ENCODE measurements at places on chromosomes 4 and X.

- peak; percentile 75 for DNase-seq
Observed at GRCh38 chr4:139668658-139669201, 3.1 kb downstream of the MGST2 start.

DNA sequence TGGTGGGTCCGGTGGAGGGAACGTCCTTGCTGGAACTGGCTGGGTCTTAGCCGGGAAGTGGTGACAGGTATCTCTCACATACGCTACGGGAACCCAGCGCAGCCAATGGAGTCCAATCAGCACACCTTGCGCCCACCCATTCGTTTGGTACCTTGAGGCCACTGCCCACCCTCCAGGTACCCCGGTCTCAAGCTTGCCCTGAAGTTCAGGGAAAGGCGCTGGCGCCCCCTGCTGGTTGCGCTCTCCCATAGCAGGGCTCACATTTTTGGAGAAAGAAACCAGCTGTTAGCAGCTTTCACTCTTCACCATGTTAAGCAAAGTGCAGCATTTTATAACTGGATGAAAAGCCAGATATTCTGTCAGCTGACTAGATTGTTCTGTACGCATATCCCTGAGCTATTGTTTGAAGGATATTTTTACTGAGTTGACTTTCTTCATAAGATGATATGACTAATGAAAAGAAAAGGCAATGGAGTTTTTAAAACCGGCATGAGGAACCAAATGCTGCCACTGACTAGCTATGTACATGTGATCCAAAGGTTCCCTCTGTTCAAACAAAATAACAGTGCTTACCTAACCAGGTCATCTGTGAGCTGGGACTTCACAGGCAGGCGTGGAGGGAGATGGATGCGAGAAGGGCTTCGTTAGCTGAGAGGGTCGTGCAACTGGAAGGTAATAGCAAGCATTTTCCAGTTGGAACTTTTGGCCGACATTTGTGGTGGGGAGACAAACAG is 43.7 kb downstream of the OTOP1 start:
- peak; percentile 56 for DNase-seq

GRCh38 chrX:110267874-110268273 is 50.0 kb downstream of the AMMECR1 start:
- no peak for DNase-seq

- DNase-seq = no peak
Observed at GRCh38 chrX:109871121-109871888, 131.6 kb upstream of the TMEM164 start.

DNA sequence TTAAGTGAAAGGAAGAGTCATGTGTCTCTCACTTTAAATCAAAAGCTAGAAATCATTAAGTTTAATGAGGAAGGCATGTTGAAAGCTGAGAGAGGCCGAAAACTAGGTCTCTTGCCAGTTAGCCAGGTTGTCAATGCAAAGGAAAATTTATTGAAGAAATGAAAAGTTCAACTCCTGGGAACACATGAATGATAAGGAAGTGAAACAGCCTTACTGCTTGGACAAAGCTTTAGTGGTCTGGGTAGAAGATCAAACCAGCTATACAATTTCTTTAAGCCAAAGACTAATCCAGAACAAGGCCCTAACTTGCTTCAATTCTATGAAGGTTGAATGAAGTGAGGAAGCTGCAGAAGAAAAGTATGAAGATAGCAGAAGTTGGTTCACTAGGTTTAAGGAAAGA is 24.9 kb downstream of the RHOH start:
- DNase-seq = no peak

DNA sequence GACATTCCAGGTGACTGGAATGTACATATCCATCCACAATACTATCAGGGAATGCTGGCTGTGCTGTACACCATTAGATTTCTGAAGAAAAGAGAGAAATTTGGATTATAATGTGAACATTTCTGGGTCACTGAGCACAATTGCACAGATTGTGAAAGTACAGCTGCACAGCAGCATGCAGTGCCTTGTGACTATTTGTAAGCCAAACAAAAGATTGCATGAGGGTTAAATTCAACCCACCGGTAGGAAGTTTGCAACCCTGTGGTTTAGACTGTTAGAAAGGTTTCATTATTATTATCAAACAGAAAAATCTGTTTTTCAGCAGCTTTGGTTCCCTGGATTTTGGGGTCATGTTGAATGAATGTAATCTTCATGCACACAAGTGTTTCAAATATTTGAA is 24.5 kb downstream of the DDIT4L start:
- no peak for DNase-seq

- no peak for DNase-seq
Observed at GRCh38 chr4:77593993-77594392, 11.6 kb upstream of the CXCL13 start.

GRCh38 chr4:144338148-144338547 is 197.6 kb upstream of the GYPA start:
- peak; percentile 73 for DNase-seq

DNA sequence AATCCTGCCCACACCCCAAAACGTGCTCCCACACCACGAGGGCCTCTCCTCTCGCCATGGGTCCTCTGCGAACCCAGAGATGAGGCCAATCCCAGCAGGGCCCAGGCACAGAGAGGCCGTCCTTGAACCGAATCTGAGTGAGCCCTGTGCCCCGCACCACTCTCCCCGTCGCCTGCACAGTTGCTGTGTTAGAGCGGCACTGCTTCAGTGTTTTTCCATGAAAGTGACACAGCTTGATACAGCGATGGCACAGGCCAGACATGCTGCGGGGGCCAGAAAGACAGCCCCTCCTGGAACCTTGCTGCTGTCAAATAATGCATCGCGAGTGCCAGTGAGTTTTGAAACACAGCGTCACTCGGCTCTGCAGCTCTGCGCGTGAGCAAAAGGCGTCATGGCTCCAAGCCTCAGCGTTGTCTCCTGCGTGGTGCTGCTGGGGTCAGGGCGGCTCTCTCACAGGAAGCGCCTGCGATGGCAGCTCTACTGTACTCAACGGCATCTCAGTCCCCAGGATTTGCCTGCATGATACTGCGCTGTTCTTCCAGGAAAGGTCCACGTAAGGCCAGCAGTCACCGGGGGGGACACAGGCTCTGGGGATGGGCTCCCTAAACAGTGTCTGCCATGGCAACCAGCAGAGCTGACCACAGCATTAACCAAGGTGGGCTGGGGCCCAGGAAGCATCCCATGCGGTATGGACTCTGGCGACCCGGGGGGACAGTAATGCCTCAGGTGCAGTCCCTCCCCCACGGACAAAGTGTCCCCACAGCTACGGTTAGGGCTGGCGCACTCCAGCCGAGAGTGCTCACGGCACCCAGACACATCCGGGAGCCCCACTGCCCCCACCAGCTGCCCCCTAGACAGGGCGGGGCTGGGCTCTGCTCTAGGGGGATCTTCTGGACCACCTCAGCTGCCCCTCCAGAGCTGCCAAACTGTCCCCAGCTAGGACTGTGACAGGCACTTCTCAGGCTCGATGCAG is 63.1 kb downstream of the ACOX3 start:
- DNase-seq = no peak

DNA sequence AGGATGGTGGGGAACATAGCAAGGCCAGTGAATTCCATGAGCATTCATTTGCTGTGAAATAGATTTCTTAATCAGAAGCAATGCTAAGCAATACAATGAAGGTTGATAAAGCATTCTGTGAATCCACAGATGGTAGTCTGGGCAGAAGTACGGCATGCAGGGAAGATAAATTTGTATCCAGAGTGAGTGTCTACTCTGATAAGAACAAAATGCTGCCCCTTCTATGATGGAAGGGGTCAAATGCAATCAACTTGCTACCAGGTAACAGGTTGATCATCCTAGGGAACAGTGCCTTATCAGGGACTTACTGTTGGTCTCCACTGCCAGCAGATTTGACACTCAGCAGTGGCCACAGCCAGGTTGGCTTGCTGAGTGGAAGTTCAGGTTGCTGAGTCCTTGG is 189.4 kb downstream of the MAB21L2 start:
- DNase-seq = peak; percentile 56

GRCh38 chrX:14554131-14554715 is 24.9 kb downstream of the GLRA2 start:
- no peak for DNase-seq

GRCh38 chrX:13864264-13864663 is 47.4 kb upstream of the GPM6B start:
- DNase-seq = no peak

DNA sequence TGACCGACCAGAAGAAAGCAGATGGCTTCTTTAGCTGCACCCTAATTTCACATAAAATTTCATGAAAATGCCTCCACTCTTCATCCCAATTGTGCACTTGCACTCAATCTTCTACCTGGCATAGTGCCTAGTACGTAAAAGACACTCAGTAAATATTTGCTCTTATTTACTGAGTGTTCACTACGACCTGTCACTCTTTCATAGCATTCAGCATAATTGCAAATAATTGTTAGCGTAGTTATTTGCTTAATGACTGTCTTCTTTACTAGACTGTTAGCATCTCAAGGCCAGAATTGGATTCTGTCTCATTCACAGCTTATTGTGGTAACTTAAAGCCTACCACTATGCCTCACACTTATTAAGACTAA is 130.2 kb downstream of the ENOX2 start:
- DNase-seq = no peak

GRCh38 chr4:109532182-109532581 is 27.9 kb upstream of the MCUB start:
- DNase-seq = no peak

GRCh38 chrX:49991758-49992157 is 69.4 kb downstream of the CLCN5 start:
- no peak for DNase-seq

DNA sequence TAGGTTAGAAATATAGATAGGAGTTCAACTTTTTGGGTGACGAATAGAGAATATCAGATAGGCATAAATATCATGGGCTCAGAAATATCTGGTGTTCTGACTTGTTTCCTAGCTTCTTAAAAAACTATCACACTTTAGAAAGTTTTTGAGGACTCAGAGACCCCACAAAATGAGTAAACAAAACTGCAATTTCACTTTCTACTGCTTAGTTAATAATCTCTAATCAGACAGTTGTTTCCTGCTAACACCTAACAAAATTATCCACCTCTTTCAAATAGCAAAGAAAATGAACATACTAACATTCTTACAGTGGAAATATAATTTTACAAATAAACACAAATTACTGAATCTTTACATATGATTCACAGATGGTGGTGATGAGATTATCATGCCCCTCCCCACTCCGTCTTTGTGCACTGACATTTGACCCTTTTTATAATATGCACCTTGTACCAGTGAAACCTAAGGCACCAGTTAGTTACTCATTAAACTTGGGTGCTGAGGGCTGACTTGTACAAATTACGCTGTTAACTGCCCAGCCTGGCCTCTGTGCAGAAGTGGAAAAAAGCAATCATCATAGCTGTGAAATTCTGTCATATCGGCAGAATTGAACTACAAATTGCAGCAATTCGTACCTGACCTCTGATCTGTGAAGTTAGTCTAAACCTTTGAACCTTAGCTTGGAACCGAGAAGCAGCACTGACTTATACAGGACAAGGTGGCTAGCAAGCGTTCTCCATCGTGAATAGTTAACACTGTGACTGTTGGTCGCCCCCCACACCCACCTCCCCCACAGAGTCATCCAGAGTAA is 138.7 kb downstream of the CHRNA9 start:
- DNase-seq = no peak

DNA sequence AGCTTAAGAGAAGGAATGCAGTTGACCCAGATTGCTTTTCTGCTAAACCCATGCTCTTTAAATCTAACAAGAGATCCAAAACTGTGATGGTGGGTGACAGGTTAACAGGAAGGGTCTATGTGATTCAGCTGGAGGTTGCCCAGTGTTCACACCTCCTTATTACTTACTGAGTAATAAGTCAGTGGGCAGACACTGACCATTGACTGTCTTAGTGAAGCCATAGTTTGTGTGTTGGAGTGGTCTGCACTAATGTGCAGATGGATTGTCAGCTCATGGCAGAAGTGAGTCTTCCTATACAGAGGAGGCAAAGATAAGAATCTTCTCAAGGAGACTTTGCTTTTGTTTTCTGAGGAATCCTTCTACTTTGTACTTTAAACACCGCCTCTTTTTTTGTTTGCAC is 15.2 kb upstream of the RUFY3 start:
- peak; percentile 21 for DNase-seq

- no peak for DNase-seq
Observed at GRCh38 chr4:184536065-184536880, 61.9 kb upstream of the IRF2 start.

- peak; percentile 78 for DNase-seq
Observed at GRCh38 chrX:68462653-68463052, 29.4 kb upstream of the OPHN1 start.

DNA sequence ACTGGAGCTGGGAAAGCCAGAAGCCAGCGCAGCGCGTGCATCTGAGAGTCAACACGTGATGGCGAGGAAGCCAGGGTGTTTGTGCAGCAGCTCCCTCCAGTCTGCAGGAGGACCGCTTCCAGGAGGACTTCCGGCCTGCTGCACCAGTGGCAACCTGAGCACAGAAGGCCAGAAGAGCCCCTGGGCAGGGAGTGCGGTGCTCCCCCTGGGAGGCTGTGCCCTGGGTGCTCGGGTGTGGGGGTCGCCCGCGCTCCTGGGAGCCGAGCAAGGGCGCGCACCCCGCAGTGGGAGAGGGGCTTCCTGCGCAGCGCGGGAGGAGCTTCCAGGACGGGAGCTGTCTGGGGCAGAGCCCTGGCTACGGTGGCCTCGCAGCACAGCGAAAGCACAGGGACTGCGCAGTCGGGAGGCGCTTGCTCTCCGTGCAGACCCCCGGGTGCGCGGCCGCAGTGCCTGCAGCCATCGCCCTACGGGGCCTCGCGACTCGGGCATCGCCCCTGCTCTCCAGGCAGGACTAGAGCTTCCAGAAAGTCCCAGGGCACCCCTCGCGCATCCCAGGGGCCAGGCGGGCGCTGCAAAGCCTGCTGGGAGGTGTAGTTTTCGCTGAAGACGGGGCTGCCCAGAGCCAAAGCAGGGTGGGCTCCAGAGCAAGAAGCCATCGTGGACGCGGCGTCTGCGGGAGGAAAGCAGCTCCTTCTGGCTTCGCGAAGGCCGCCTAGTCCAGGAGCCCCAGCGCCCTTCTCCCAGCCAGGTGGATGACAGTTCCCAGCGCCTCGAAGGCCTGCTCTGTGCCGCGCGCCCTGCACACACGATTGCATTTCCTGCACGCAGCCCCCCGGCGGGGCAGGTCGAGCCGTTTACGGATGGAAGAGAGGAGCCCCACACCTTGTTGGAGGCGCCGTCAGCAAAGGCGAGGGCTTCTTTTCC is 24.1 kb upstream of the WFS1 start:
- DNase-seq = no peak

DNA sequence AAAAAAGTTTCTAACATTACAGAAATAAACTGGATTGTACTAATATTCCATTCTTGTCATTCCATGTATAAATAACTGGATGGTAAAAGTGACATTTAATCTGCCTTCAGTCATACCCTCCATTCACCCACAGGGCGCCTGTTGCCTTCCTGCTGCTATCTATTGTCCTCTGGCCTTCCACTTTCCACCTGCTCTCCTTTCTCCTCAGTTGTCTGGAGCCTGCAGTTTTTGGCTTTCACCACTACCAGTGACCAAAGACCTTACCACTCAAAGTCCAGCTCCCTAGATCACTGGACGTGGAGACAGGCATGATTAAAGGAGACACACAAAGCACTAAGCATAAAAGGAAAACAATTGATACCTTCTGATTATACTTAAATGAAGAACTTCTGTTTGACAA is 46.2 kb upstream of the NHS start:
- DNase-seq = no peak

GRCh38 chrX:17214962-17215361 is 160.0 kb upstream of the NHS start:
- DNase-seq = no peak

Data from hematopoietic multipotent progenitor cell treated with erythropoietin and hydrocortisone succinate and interleukin-3 and kit ligand, for 6 days (in vitro differentiated cells).